ENCODE measurements at places on chromosomes 3 and 15.

GRCh38 chr15:36185845-36186244, 393.6 kb upstream of the CDIN1 start:
- no peak for DNase-seq

- no peak for DNase-seq
These were observed 363.4 kb downstream of the GAP43 start for GRCh38 chr3:115986555-115987207.

DNA sequence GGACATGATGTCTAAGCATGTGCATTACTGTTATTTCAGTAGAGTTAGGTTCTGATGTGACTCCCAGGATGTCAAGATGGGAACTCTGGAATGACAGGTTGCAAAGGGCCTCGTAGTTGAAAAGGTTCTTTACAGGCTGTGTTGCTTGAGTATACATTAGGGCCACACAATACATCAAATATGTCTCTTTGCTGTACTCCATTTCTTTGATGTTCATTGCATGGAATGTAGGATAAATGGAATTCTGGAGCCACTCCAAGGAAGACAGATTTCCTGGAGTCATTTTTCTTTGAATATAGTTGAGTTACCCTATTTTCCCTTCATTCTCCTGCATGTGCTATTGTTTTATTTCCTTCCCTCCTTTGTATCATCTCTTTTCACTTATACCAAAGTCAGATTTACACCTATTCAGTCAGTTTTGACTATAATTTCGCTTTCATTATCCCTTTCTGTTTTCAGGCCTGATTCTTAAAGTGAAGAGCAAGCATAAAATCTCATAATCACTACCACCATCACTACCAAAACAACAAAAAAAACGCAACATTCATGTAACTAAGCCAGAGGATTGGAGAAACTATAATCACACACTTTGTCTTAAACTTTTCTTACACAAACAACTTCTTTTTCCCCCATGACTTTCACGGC, 61.2 kb upstream of the PTX3 start:
- no peak for DNase-seq

GRCh38 chr3:151875759-151876158, 2.3 kb downstream of the SUCNR1 start:
- no peak for DNase-seq

- no peak for DNase-seq
These were observed 4.1 kb upstream of the COL6A5 start for GRCh38 chr3:130341388-130341787.
